ENCODE measurements at places on chromosomes 1 and 21.

DNA sequence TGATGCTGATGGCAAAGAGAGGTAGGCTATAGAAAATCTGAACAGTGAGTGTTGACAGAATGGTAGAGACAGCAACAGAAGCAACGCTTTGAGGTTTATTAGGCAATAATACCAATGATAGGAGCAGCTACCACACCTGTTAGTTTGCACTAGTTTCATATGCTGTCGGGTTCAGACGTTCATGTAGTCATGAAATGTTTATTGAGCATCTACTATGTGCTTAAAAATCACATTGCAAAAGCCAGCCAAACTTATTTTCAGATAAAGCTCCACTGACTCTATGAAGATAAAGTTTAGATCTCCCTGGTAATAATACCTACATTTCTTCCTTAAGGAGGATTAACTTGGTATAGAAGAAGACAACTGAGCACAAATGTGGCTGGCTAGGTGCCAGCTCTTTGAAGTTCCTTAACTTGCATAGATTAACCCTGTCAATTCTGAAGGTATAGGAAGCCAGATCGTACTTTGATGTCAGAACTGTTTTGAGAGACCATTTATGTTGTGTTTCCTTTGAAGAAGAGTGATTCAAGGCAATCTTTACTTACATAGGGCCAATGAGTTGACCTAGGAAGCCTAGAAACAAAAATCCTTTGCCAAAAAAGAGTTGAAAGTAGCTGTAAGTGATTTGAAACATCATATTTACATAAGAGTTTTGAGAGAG lies 71.5 kb downstream of the DISP1 start:
- peak; percentile 43 for DNase-seq

GRCh38 chr1:184152434-184152898 lies 100.9 kb downstream of the TSEN15 start:
- DNase-seq = no peak

DNA sequence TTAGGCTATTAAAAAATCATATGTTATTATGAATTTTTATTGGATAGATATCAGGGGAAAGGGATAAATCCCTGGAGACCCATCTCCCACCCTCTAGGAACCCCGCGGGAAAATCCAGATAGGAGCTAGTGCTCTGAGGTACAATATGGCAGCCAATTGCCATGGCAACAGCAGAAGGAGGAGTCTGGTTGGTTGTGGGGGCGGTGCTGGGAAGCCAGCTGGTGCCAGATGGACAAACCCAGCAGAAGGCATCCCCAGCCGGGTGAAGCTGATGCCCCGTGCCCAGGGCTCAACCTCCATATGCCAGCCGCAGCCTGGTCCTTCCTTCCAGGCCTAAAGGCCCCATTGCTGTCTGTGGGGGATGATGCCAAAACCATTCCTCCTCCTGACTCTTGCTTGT lies 38.3 kb downstream of the RHBG start:
- no peak for DNase-seq

DNA sequence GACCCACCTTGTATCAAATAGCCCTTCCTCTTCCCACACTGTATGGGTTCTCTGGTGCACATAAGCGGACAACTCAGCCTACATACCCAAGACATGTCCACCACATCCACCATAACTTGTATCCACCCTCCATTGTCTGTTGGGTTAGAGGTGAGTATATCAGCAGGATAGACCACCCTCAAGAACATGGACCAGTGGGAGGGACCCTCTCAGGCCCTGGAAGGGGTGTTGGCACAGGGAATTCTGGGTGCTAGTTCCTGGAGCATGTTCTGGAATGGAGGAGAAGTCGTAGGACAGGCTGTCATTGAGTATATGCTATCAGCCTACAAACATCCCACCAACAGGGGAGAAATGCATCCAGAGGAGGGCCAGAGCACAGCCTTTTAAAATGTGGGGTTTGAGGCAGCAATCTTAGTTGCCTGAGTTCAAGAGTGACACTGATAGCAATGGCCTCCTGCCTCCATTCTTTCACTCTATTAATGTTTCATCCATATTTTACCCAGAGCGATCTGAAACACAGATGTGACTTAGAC lies 7.5 kb downstream of the CD55 start:
- no peak for DNase-seq

DNA sequence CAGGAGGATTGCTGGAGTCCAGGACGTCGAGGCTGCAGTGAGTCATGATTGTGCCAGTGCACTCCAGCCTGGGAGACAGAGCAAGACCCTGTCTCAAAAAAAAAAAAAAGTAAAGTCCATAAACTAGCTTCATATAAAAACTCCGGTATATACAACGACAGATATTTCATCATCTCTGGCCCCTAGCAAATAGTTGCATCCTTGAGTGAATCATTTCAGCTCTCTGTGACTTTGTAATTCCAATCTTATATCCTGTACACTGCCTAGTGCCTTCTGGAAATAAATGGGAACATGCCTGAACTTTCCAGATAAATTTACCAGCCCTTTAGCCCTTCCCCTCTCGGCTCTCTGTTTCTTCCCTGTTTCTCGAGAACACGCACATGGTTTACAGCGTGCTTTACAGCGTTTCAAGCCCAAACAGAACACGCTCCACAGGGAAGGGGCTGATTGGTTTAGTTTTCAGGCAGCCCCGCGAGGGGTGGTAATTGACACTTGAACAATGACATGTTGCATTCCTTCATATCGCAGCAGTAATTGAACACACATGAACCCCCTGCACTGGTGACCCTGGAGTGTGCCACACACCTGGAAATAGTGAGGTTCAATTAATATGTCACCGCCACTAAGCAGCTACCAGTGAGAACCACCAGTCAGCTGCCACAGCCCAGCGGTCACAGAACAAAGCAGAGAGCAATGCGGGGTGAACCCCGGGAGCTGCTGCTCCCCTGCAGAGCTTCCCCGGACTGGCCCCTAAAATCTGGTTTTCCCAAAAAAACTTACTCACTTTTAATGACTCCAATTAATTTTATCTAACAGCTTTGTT lies 35.7 kb upstream of the SIM2 start:
- DNase-seq = no peak

Data from HepG2 (cell line).